NCI-H1092 treated with DMSO at 0.1 percent for 48 hours (cell line): ENCODE measurements at places on chromosomes 3 and 15.

DNA sequence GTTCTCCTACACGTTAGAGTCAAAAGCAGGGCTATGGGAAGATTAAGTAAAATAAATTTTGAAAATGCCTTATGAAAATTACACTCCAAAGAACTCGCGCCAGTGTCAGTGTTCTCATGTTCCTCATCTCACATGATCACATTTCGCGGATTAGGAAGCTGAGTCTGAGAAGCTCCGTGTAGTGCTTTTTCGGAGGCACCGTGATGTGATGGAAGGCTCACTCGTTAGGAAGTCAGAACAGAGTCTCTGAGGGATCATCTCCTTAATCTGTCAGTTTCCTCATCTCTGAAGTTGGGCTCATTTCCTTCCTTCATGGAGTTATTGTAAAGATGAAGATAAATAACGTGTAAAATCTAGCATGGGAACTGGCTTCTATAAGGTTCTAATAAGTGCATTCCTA, 3.2 kb downstream of the ADIPOQ start:
- DNase-seq = no peak

- no peak for DNase-seq
These were observed 31.0 kb upstream of the KLHL25 start for GRCh38 chr15:85825719-85826118.

DNA sequence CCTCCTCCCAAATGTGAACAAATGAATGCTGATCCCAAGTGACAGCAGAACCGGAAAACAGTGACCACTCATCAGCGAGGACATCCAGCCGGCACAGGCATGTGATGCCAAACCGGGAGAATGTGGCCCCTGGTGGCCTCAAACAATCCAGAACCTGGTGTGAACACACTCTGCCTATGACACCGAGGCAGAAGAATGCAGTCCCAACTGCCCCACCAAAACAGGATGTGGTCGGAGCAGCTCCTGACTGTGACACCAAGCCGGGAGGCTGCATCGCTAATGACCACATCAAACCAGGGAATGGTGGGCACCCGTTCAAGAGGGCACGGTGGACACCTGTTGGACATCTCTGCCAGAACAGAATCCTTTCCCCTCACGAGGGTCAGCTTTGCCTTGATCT, 15.4 kb downstream of the SCN5A start:
- DNase-seq = no peak

- no peak for DNase-seq
These were observed 24.6 kb downstream of the ITGA11 start for GRCh38 chr15:68407141-68407885.

- peak; percentile 39 for DNase-seq
These were observed 48.0 kb upstream of the TSPAN3 start for GRCh38 chr15:77118882-77119321.

GRCh38 chr3:137771401-137772213, 7.5 kb downstream of the SOX14 start:
- no peak for DNase-seq
